ENCODE measurements at places on chromosomes 6 and 20.

- no peak for DNase-seq
These were observed 299.3 kb upstream of the ZFP64 start for GRCh38 chr20:52490711-52491430.

- no peak for DNase-seq
These were observed 1.3 kb downstream of the ABHD16A start for GRCh38 chr6:31701666-31702404.

GRCh38 chr6:40517654-40518053 lies 69.5 kb downstream of the LRFN2 start:
- no peak for DNase-seq

GRCh38 chr6:27650620-27651370 lies 177.9 kb upstream of the ZNF184 start:
- no peak for DNase-seq
